Regular cardiac myocyte (primary cell): ENCODE measurements at places on chromosomes 1 and 21. TPM values are rescaled to one million over a fixed set of nuclear protein-coding genes. Genes with fewer than 3 reads are reported as not detected.

MSTO1 gene
- total RNA-seq: 18.0 and 23.4 TPM in 2 replicates

PLA2G2A gene
- total RNA-seq: not detected in 2 replicates

RRAGC gene
- total RNA-seq: 8.6 and 17.5 TPM in 2 replicates

TNFRSF18 gene
- 0.28 TPM in 1 of 2 replicates, not detected in the other for total RNA-seq

KDF1 gene
- total RNA-seq: 0.28 TPM in 1 of 2 replicates, not detected in the other

SORT1 gene
- total RNA-seq: 7.3 and 24.2 TPM in 2 replicates

KLHL20 gene
- total RNA-seq: 38.3 and 49.9 TPM in 2 replicates

RHCE gene
- total RNA-seq: 1.2 and 1.7 TPM in 2 replicates

DIO1 gene
- not detected in 2 replicates for total RNA-seq

RNU1-4 gene
- under 0.01 TPM in 2 replicates for total RNA-seq

GUCA2B gene
- total RNA-seq: not detected in 2 replicates

LRRC47 gene
- 36.6 and 50.4 TPM in 2 replicates for total RNA-seq

CYP4A11 gene
- not detected in 2 replicates for total RNA-seq

OR2M3 gene
- total RNA-seq: not detected in 2 replicates

C1orf87 gene
- not detected in 2 replicates for total RNA-seq

AVPR1B gene
- total RNA-seq: not detected in 2 replicates

OVAAL gene
- total RNA-seq: under 0.01 TPM in 1 of 2 replicates, not detected in the other

SETSIP gene
- total RNA-seq: 0.19 TPM in 1 of 2 replicates, not detected in the other

RAB25 gene
- not detected in 2 replicates for total RNA-seq

FCRL3 gene
- total RNA-seq: not detected in 2 replicates

TMEM200B gene
- total RNA-seq: 5.2 and 7.6 TPM in 2 replicates

TCHH gene
- under 0.01 TPM in 1 of 2 replicates, not detected in the other for total RNA-seq

C1orf115 gene
- total RNA-seq: 0.58 and 1.1 TPM in 2 replicates

SLC35F3 gene
- not detected in 2 replicates for total RNA-seq

C4BPA gene
- not detected in 2 replicates for total RNA-seq

BRDT gene
- not detected in 2 replicates for total RNA-seq

LMX1A gene
- total RNA-seq: not detected in 2 replicates

TFF3 gene
- 0.58 TPM in 1 of 2 replicates, not detected in the other for total RNA-seq

SPTA1 gene
- total RNA-seq: under 0.01 and 0.19 TPM in 2 replicates

KCNQ4 gene
- total RNA-seq: 0.19 and 0.28 TPM in 2 replicates

FOXD2 gene
- total RNA-seq: under 0.01 TPM in 2 replicates

VPS45 gene
- total RNA-seq: 33.2 and 42.8 TPM in 2 replicates

CAMK2N1 gene
- 5.1 and 8.6 TPM in 2 replicates for total RNA-seq

DCDC2B gene
- total RNA-seq: not detected in 2 replicates

LRRN2 gene
- total RNA-seq: not detected in 2 replicates

IVL gene
- not detected in 2 replicates for total RNA-seq

YOD1 gene
- 7.3 and 7.9 TPM in 2 replicates for total RNA-seq

DSTYK gene
- total RNA-seq: 14.1 and 16.1 TPM in 2 replicates

FAM131C gene
- total RNA-seq: 0.28 TPM in 1 of 2 replicates, not detected in the other

DHRS3 gene
- 179 and 234 TPM in 2 replicates for total RNA-seq

CCDC181 gene
- 0.77 and 1.7 TPM in 2 replicates for total RNA-seq

VHLL gene
- 0.96 TPM in 1 of 2 replicates, not detected in the other for total RNA-seq

TRIM67 gene
- total RNA-seq: under 0.01 TPM in 1 of 2 replicates, not detected in the other

LRRC71 gene
- under 0.01 and 0.56 TPM in 2 replicates for total RNA-seq
